Urinary bladder (tissue), 4 donors: ENCODE measurements at places on chromosomes 4 and X.
A peak's percentile ranks its signal among the peaks of the same experiment; 100 is the strongest.

GRCh38 chrX:25721564-25721963 lies 416.6 kb upstream of the MAGEB18 start:
- no peak for DNase-seq

- DNase-seq: no peak
Measured at GRCh38 chr4:46648088-46648744, 258.3 kb upstream of the GABRA2 start.

- DNase-seq: peak; percentile 37
Measured at GRCh38 chr4:123352240-123352945, 44.2 kb upstream of the SPRY1 start.

GRCh38 chr4:172142281-172142741 lies 329.1 kb downstream of the GALNTL6 start:
- DNase-seq: no peak

DNA sequence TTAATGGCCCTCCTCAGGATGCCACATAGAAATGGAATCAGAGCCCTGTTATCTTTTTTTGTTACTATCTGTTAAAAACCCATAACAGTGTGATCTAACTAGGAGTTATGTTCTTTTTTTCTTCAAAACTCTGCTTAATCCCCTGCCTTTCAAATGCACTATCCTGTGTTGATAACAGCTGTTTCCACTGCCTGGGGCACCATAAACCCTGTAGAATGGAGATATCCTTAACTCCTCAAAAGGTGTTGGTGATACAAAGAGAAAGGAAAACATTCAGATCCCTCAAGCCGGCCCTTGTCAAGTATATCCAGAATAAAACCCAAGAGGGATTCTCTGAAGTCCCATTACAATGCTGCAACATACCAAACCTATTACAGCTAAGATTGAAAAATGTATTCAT lies 108.6 kb downstream of the ACTRT1 start:
- DNase-seq: no peak

- no peak for DNase-seq
Measured at GRCh38 chr4:680551-680927, 6.2 kb downstream of the MYL5 start.

GRCh38 chrX:43741843-43742573 lies 85.9 kb downstream of the MAOA start:
- no peak for DNase-seq

GRCh38 chr4:105710678-105711077 lies 2.1 kb downstream of the GSTCD start:
- no peak for DNase-seq
